Chondrocyte (in vitro differentiated cells): ENCODE measurements at places on chromosomes 6 and 20. TPM values are rescaled to one million over a fixed set of nuclear protein-coding genes. Genes with fewer than 3 reads are reported as not detected.

- no peak overlapping the region for H3K27ac ChIP-seq
- H3K36me3 ChIP-seq, result peaks cover 1% of the 10 kb centered on the region
- H3K27me3 ChIP-seq, result peaks cover 18% of the 10 kb centered on the region
- H3K4me3 ChIP-seq, result no peak overlapping the region
- peaks cover 10% of the 10 kb centered on the region for H3K4me1 ChIP-seq
- peak; percentile 95 for DNase-seq
Measured at GRCh38 chr20:40506537-40506939, 182.5 kb downstream of the MAFB start.

DNA sequence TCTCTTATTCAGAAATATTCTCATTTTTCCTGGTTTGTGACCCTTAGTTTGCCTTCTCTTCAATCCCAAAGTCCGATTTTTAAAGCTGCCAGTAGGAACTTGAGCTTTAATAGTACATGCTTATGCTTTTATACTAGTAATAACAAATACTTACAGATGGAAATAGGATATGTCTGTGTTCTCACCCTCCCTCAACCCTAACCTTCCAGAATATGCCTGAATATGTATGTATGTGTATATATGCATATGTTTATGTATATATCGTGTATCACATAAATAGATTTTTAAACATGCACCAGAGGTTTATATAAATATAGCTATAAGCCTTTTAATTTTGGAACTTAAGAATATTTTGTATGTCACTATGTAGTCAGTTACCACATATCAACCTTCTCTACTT lies 38.8 kb downstream of the CDYL start:
- H3K4me3 ChIP-seq, result no peak overlapping the region
- no peaks in the 10 kb centered on the region for H3K36me3 ChIP-seq
- DNase-seq, result no peak
- no peak overlapping the region for H3K27ac ChIP-seq
- H3K4me1 ChIP-seq, result peaks cover 56% of the 10 kb centered on the region

GRCh38 chr6:15994814-15995459 lies 133.9 kb upstream of the MYLIP start:
- no peaks in the 10 kb centered on the region for H3K36me3 ChIP-seq
- peaks cover 7% of the 10 kb centered on the region for H3K27me3 ChIP-seq
- H3K27ac ChIP-seq, result no peak overlapping the region
- no peak for DNase-seq

- no peak overlapping the region for H3K4me3 ChIP-seq
- peaks cover 34% of the 10 kb centered on the region for H3K36me3 ChIP-seq
- peaks cover 6% of the 10 kb centered on the region for H3K4me1 ChIP-seq
- no peak for DNase-seq
- H3K27me3 ChIP-seq, result no peaks in the 10 kb centered on the region
- H3K27ac ChIP-seq, result no peak overlapping the region
Measured at GRCh38 chr6:89679215-89680120, 40.9 kb upstream of the LYRM2 start.

Gene C4B
- 7.3 to 10.3 TPM (median 9.6 TPM) in 3 replicates for total RNA-seq

- peaks cover 32% of the 10 kb centered on the region for H3K4me1 ChIP-seq
- no peak overlapping the region for H3K4me3 ChIP-seq
- no peak for DNase-seq
- H3K36me3 ChIP-seq, result peaks cover 4% of the 10 kb centered on the region
- H3K27me3 ChIP-seq, result no peaks in the 10 kb centered on the region
Measured at GRCh38 chr6:54138795-54139194, 27.6 kb downstream of the MLIP start.

DNA sequence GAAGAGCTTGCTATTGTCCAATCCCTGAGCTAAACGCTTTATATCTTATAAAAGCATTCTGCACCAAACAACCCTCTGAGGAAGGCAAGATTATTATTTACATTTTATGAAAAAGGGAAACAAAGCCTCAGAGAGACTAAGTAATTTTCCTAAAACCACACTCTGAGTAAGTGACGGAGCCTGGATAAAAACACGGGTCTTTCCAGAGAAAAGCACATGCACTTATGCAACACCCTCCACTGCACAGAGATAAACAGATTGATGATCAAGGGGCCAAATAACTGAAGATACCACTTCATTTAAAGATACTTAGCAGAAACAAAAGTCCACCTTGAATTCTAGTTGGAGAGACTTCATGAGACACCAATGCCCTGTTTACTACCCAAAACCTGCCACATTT lies 214.7 kb upstream of the PDE10A start:
- H3K27me3 ChIP-seq, result peaks cover 22% of the 10 kb centered on the region
- H3K4me1 ChIP-seq, result peaks cover 10% of the 10 kb centered on the region
- peaks cover 3% of the 10 kb centered on the region for H3K36me3 ChIP-seq
- no peak for DNase-seq
- H3K4me3 ChIP-seq, result no peak overlapping the region

Gene IRF4
- total RNA-seq, result 0.05 TPM in 1 of 3 replicates, not detected in the others

DNA sequence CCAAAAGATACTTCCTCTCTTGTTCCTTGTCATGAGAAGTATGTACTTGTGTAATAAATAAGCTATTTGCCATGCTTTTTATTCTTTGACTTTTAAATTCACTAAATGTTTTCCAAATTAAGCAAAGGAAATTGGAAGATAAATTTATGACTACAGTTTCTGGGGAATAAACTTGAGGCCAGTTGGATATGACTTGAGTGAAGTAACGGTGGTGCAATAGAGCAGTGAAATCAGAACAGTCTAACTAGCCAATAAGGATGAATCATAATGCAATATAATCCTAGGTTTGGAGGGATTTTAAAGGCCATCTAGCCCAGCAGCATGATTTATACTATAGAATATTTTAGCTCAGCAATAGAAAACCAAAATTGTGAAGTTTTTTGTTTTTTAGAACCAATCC lies 183.8 kb upstream of the TCF21 start:
- no peak for DNase-seq
- peaks cover 42% of the 10 kb centered on the region for H3K4me1 ChIP-seq
- H3K4me3 ChIP-seq, result no peak overlapping the region
- H3K36me3 ChIP-seq, result no peaks in the 10 kb centered on the region
- H3K27me3 ChIP-seq, result no peaks in the 10 kb centered on the region

Gene C2
- total RNA-seq, result 0.52 to 1.5 TPM (median 0.56 TPM) in 3 replicates

DNA sequence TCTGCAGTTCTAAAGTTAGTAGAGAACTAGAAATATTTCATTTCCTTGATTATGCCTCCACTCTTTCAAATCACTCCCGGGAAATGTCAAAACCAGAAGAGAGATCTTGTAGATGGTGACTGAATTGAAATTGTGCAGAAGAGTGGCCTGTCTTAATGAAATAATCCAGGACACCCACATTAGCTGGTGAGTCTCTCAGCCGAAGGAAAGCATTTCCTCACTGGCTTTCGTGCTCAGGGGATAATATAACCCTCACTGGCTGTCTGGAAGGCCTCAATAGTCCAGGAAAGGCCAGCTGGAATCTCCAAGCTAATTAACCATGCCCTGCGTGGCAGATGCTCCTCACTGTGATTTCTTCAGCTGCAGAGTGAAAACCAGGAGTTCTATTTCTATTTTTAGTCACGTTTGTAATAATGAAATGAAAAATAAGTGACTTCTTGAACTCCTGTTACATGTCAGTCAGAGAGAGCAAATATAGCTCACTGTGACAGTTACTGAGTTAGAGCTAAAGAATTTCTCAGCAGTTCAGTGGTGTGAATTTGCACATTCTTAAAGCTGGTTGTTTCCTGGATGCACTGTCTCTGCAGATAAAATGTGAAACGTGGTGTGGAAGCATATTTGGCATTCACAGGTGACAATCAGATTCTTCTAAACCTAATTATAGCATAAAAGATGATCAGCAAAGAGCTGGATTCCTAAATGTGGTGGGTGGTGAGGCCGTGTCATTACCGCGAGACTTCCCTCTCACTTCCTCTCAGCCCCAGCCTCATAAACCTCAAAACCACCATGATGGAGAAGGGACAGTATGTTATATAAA lies 211.7 kb downstream of the LMBRD1 start:
- peak overlapping the region; percentile 94 for H3K27ac ChIP-seq
- DNase-seq, result no peak
- peak overlapping the region; percentile 38 for H3K4me3 ChIP-seq
- peaks cover 51% of the 10 kb centered on the region for H3K4me1 ChIP-seq

Gene UBD
- not detected in 3 replicates for total RNA-seq

- no peaks in the 10 kb centered on the region for H3K36me3 ChIP-seq
- no peak overlapping the region for H3K4me3 ChIP-seq
Measured at GRCh38 chr6:96939007-96939805, 14.7 kb downstream of the KLHL32 start.

Gene LSM2
- 35.0 to 42.5 TPM (median 35.7 TPM) in 3 replicates for total RNA-seq

DNA sequence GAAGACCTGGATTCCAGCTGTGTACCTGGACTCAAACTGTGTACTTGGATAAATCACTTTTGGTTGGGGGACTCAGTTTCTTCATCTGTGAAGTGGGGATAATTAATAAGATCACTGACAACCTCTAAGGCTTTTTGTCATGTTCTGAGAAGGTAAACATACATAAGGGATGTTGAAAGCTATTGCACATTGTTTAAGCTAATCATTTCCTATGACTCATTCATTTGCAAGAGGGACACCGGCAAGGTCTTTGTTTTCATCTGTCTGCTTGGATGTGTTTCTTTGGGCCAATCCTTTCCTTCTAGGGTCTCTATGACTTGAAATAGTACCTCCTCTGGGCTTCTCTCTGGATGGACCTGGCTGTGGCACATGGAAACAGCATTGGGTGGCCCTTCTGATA lies 6.8 kb downstream of the PROKR2 start:
- H3K36me3 ChIP-seq, result peaks cover 3% of the 10 kb centered on the region
- H3K27me3 ChIP-seq, result peaks cover 17% of the 10 kb centered on the region
- DNase-seq, result no peak
- H3K27ac ChIP-seq, result no peak overlapping the region
- no peak overlapping the region for H3K4me3 ChIP-seq
- H3K4me1 ChIP-seq, result no peaks in the 10 kb centered on the region

GRCh38 chr6:77440206-77440976 lies 22.9 kb downstream of the HTR1B start:
- no peak for DNase-seq
- no peaks in the 10 kb centered on the region for H3K27me3 ChIP-seq
- H3K4me1 ChIP-seq, result no peaks in the 10 kb centered on the region
- no peak overlapping the region for H3K27ac ChIP-seq

- peaks cover 2% of the 10 kb centered on the region for H3K4me1 ChIP-seq
- H3K36me3 ChIP-seq, result no peaks in the 10 kb centered on the region
- H3K27me3 ChIP-seq, result no peaks in the 10 kb centered on the region
Measured at GRCh38 chr6:135228486-135228885, 47.4 kb downstream of the MYB start.

GRCh38 chr6:16759646-16760515 lies 1.4 kb downstream of the ATXN1 start:
- peak; percentile 97 for DNase-seq
- peak overlapping the region; percentile 79 for H3K4me3 ChIP-seq
- H3K4me1 ChIP-seq, result peaks cover 62% of the 10 kb centered on the region
- no peaks in the 10 kb centered on the region for H3K27me3 ChIP-seq
- H3K36me3 ChIP-seq, result no peaks in the 10 kb centered on the region

- DNase-seq, result no peak
- H3K36me3 ChIP-seq, result peaks cover 2% of the 10 kb centered on the region
- H3K4me3 ChIP-seq, result no peak overlapping the region
- no peaks in the 10 kb centered on the region for H3K27me3 ChIP-seq
- peak overlapping the region; percentile 62 for H3K27ac ChIP-seq
Measured at GRCh38 chr20:10992731-10993130, 318.9 kb upstream of the JAG1 start.

- peak; percentile 43 for DNase-seq
- peak overlapping the region; percentile 87 for H3K27ac ChIP-seq
- H3K36me3 ChIP-seq, result peaks cover 12% of the 10 kb centered on the region
- no peak overlapping the region for H3K4me3 ChIP-seq
- no peaks in the 10 kb centered on the region for H3K27me3 ChIP-seq
Measured at GRCh38 chr20:17643531-17644188, 38.4 kb downstream of the RRBP1 start.

DNA sequence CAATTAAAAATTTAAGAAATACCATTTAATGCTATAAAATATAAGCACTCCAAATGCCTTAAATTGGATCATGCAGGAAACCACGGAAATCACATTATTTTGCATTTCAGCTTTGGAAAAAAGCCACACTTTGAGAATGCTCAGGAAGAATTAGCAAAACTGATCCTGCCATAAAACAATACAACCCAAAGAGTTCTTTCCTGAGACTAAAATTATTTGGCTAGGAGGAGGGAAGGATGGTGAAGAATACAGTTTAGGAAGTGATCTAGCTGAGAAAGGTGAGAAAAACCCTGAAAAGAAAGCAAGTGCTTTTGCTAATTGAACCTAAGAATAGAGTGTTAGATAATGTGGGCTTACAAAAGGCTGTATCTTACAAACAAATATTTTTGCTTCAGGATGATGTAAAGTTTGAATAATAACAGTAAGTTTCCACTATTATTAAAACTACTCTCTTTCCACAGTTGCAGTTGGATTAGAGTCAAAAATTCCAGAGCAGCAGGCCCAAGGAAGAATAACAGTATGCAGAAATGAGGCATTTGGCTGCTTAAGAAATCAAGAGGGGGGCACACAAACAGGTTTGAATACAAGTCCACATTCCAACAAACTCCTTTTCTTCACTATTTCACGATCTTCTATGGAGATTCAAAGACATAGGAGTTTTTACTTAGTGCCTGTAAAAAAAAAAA lies 565.4 kb downstream of the RFPL4B start:
- H3K4me3 ChIP-seq, result no peak overlapping the region
- DNase-seq, result no peak
- peaks cover 3% of the 10 kb centered on the region for H3K36me3 ChIP-seq

Gene NOTCH4
- 0.82 to 1.6 TPM (median 1.4 TPM) in 3 replicates for total RNA-seq

DNA sequence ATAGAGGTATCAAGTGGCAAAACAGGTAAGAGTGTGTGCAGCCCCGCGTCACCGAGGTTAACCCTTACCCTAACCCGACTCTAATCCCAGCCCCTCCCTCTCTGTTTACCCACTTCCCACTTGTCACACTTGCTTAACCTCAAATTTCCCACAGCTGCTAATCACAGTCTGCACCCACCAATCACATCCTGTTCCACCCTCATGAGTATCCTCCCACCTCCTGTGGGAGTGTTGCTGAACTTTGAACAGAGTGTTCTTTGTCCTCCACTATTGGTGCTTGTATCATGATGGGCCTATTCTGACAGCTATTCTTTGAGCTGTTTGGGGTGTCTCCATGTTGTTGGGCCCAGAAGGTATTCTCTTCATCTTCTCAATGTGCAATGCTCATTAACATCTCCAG lies 487.8 kb downstream of the PTPRT start:
- H3K27ac ChIP-seq, result no peak overlapping the region
- H3K4me1 ChIP-seq, result no peaks in the 10 kb centered on the region
- DNase-seq, result no peak
- no peaks in the 10 kb centered on the region for H3K27me3 ChIP-seq

GRCh38 chr6:139648430-139649000 lies 274.1 kb upstream of the CITED2 start:
- peaks cover 24% of the 10 kb centered on the region for H3K4me1 ChIP-seq
- H3K27ac ChIP-seq, result no peak overlapping the region
- H3K4me3 ChIP-seq, result no peak overlapping the region
- DNase-seq, result no peak
- peaks cover 2% of the 10 kb centered on the region for H3K36me3 ChIP-seq
- no peaks in the 10 kb centered on the region for H3K27me3 ChIP-seq

GRCh38 chr6:24547243-24547642 lies 52.5 kb downstream of the ALDH5A1 start:
- H3K4me1 ChIP-seq, result peaks cover 5% of the 10 kb centered on the region
- peaks cover 3% of the 10 kb centered on the region for H3K27me3 ChIP-seq
- no peaks in the 10 kb centered on the region for H3K36me3 ChIP-seq
- no peak overlapping the region for H3K27ac ChIP-seq
- H3K4me3 ChIP-seq, result no peak overlapping the region
- DNase-seq, result no peak
